ENCODE measurements at places on chromosomes 6 and 20.
A peak's percentile ranks its signal among the peaks of the same experiment; 100 is the strongest.

DNA sequence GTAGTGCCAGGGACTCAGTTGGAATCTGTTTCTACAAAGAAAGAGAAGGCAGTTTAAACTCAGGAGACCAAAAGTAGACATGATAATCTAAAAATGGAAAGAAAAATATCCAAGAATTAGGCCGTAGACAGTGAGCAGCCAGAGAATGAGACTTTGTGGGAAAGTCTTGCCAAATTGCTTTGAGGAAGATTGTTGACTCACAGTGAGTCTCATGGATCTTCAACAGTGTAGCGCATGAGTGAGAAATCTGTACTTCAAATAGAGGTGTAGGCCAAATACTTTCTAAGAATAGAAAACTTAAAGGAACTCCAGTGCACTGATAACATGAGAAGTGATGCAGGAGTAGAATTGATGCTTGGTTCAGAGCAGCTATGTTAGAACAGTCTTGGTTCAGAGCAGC lies 284.5 kb downstream of the HTR1B start:
- peak; percentile 4 for DNase-seq

DNA sequence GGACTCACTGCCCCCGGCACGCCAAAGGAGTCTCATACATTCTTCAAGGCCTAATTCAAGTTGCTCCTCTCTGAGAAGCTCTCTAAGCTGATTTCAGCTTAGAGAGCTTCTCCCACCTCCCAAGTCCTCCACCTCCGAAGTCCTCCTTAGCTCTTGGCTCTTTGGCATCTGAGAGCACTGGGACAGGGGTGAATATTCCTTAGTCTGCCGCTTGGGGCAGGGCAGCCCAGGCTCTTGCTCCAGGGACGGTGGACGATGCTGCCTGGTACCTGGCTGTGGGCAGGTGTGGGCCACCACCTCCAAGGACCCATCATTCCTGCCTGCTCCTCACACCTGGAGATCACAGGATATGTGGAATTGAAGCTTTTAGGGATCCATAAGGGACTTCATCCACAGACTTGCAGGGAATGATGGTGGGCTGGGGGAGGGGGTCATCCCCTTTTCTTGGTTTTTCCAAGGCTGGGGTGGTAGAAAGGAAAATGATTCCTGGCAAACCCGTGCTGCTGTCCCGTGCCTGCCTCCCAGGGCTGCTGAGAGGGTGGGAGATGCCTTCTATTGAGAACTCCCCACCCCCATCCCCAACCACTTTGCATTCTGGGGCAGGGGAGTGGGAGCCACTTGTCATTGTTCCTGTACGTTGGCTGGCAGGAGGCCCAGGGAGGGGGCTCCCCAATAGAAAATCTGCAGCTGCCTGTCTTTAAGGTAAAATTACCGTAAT lies 57.4 kb downstream of the ARHGAP40 start:
- no peak for DNase-seq

DNA sequence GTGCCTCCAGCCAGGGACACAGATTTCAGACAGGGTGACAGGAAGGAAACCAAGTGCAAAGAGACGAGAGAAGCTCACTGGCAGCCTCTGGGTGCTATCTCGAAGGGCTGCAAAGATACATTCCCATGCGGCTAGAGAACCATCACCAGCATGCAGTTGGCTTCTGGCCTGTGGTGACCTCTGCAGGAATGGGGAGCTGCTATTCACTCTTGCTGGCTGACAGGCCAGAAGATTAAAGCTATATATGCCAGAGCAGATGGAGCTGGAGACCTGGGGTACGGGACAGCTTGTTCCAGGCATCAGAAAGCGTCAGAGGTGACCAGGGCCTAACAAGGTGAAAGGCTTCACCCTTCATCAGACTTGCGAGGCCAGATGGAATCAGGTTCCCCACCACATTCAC lies 20.0 kb downstream of the MAP1LC3A start:
- DNase-seq: no peak

GRCh38 chr6:149473080-149474052 lies 11.4 kb downstream of the ZC3H12D start:
- no peak for DNase-seq

Measured in NCI-H446 (cell line).